ENCODE measurements at places on chromosomes 1 and 21.

DNA sequence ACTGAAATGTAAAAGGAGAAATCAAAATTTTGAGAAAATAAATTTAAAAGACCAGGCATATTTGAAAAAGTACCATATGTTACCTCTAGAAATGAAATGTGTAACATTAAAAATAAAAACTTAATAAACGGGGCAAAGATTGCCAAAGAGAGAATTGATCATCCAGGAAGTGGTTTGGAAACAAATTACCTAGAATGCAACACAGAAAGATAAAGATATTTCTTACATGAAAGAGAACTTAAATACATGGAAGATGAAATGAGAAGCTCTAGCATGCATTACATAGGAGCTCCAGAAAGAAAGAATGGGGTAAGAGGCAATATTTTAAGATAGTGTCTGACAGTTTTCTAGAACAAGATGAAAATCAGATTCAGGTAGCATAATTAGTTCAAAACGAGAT lies 235.9 kb upstream of the IRF2BP2 start:
- H3K4me3 ChIP-seq, result no peak overlapping the region
- DNase-seq, result no peak
- H3K36me3 ChIP-seq, result no peaks in the 10 kb centered on the region
- H3K27ac ChIP-seq, result peak overlapping the region; percentile 97

DNA sequence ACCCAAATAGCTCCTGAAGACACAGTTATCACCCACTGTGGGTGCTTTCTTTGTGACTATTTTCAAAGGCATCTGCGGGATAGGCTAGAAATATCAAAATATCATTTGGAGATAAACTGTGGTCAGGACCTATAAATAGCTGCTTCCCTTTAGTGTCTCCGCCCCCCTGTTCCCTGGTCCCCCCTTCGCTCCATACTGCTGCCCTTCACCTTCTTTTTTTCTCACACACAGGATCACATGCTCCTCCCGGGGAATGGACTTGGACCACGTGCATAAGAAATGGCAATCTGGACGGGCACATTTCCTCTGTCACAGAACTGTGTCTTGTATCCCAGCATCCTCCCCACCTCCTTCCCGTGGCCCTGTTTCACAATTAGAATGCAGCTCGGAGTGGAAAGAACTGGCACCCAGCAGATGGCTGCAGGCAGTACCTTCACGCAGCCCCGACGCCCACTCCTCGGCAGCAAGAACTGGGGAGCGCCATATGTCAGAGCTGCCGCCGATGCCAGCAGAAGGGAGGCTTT lies 68.8 kb upstream of the SSX2IP start:
- H3K36me3 ChIP-seq, result no peaks in the 10 kb centered on the region

- H3K4me3 ChIP-seq, result no peak overlapping the region
- DNase-seq, result no peak
These were observed 722.2 kb downstream of the KCNT2 start for GRCh38 chr1:195886000-195886399.

- H3K4me1 ChIP-seq, result peaks cover 4% of the 10 kb centered on the region
- peak overlapping the region; percentile 100 for H3K4me3 ChIP-seq
- peak overlapping the region; percentile 70 for H3K27ac ChIP-seq
- DNase-seq, result no peak
These were observed 607 bp downstream of the BTG3 start for GRCh38 chr21:17612023-17612564.

DNA sequence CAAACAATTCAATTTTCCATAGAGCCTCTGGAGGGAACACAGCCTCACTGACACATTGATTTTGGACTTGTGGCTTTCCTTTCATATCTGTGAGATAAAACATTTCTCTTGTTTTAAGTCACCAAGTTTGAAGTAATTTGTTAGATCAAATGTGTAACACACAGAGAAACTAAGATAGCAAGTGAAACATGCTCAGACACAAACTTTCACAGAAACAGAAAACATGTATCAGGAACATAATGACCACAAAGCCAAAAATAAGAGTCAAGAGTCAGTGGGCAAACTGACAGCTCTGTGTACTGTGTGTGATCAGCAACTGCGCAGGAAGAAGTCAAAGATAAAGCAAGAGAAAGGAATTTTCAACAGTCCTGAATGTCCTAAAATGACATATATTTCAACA lies 1237.5 kb downstream of the AMY1C start:
- H3K27ac ChIP-seq, result no peak overlapping the region
- H3K27me3 ChIP-seq, result no peaks in the 10 kb centered on the region
- DNase-seq, result peak; percentile 42
- no peaks in the 10 kb centered on the region for H3K4me1 ChIP-seq
- no peak overlapping the region for H3K4me3 ChIP-seq

DNA sequence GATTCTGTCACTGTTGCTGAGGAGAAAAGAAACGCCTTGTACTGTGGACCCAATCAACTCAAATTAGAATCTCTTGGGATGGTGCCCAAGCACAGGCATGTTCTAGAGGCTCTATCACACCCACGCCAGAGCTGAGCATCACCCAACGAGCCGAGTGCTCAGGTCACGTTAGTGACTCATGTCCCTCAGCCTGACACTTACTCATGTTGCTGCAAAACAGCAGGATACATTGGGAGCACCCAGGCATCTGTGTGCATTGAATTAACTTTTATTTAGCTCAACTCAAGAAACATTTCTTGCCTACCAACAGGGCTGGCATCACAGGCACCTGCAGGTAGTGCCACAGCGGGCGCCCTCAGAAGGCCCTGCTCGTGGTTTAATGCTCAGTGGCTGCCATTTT lies 149.8 kb downstream of the ETS2 start:
- no peaks in the 10 kb centered on the region for H3K27me3 ChIP-seq
- H3K4me1 ChIP-seq, result no peaks in the 10 kb centered on the region
- no peaks in the 10 kb centered on the region for H3K36me3 ChIP-seq

DNA sequence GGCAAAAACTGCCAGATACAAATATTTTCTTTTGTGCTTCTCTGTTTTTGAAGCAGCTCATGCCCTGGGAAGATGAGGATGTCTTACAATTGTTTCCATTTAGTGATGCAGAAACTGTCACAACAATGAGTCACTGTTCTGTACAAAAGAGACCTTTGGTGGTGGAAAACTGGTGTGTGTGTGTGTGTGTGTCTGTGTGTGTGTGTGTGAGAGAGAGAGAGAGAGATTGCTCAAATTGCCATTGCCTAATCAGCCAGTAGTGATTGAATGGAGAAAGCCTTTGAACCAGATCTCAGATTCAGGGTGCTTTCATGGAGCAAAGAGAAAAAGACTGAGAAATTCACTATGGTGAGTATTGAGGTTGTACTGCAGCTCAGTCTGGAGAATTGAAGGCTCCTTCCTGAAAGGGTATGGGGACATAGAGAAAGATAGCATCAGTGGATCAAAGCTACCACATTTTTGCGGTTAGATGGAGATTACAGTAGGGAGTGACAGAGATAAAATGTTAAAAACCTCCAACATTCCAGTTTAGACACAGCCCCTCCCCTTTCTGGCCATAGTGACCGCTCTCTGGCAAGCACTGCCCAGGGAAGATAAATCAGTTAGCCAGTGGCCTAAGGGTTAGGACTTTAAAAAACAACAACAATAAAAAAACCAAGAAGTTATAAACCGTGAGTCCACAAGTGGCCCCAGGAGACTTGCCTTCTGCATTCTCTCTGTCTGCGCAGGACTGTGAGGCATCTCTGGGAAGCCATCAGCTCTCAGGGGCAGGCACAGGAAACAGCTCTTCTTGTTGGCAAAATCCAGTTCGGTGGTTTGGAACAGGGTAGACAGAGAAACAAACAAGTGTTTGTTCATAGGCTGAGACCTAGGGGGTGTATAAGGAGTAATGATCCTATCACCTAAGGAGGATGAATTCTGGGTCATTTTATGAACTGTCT lies 406.5 kb downstream of the DUSP10 start:
- no peak for DNase-seq
- H3K4me3 ChIP-seq, result no peak overlapping the region
- no peaks in the 10 kb centered on the region for H3K4me1 ChIP-seq
- H3K27me3 ChIP-seq, result no peaks in the 10 kb centered on the region
- no peaks in the 10 kb centered on the region for H3K36me3 ChIP-seq

GRCh38 chr1:114286179-114286578 lies 132.5 kb upstream of the SYT6 start:
- no peaks in the 10 kb centered on the region for H3K4me1 ChIP-seq
- H3K27me3 ChIP-seq, result no peaks in the 10 kb centered on the region
- no peaks in the 10 kb centered on the region for H3K36me3 ChIP-seq
- no peak for DNase-seq

DNA sequence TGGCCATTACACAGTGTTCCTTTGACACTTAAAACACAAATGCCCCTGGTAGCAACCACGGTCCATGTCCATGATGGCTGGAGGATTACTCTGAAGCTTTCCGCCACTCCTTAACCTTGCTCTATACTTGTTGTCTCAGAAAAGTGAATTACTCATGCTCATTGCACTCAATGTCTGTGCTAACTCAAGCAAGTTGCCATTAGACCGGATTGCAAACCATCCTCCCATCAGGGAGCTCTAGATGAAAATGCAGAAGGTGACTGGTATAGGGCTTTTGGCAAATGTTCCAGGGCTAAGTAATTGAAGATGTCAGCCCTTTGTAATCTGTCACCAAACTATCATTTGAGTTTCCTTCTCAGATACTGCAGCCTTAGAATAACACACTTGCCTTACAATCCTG lies 1288.3 kb upstream of the B3GALT2 start:
- no peak overlapping the region for H3K4me3 ChIP-seq
- H3K4me1 ChIP-seq, result no peaks in the 10 kb centered on the region
- no peak for DNase-seq
- no peaks in the 10 kb centered on the region for H3K36me3 ChIP-seq
- H3K27me3 ChIP-seq, result no peaks in the 10 kb centered on the region
- no peak overlapping the region for H3K27ac ChIP-seq

GRCh38 chr1:218679391-218679790 lies 334.3 kb downstream of the TGFB2 start:
- no peak for DNase-seq
- H3K4me3 ChIP-seq, result no peak overlapping the region
- no peaks in the 10 kb centered on the region for H3K27me3 ChIP-seq
- H3K27ac ChIP-seq, result no peak overlapping the region

DNA sequence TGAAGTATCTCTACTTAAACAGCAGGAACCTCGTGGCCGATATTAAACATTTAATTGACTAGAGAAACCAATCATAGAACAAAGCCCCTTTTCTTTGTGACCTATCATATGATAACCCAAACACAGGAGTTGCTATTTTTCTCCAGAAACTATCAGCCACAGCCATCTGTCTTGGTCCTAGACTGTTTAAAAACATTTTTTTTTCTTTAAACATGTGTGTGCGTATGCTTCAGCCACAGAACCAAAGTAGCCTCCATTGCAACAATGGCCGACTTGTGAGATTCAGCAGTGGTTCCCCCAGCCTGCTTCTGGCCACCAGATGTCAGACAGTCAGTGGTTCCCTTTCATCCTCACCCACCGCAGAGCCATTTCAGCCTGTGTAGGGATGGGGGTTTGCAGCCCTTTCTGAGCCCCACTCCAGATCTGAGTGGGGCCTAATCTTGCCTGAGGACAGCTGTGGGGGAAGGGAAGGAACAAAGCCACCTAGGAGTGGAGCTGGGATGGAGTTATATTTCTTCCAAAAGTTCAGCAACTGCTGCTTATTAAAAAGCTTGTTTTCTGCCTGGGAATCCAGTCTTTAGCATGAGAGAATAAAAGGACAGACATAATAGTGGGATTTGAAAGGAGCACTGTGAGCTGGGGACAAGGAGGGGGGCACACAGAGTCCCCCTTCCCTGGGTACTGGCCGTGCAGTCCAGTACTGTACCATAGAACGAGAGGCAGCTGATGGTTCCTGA lies 11.7 kb upstream of the IGSF3 start:
- H3K27ac ChIP-seq, result no peak overlapping the region
- H3K4me1 ChIP-seq, result no peaks in the 10 kb centered on the region
- no peak overlapping the region for H3K4me3 ChIP-seq

DNA sequence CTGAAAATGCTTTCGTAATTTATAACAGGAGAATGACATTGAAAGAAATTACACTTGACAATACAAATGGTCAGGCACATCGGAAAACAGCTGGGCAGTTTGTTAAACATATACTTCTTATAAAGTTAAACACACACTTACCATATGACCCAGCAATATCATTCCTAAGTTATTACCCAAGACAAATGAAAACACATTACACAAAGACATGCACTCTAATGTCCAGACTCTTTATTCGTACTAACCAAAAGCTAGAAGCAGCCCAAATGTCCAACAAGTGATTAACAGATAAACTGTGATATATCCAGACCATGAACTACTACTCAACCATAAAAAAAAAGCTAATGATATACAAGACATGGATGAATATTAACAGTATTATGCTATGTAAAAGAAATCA lies 8.5 kb downstream of the AKT3 start:
- no peak overlapping the region for H3K4me3 ChIP-seq
- H3K36me3 ChIP-seq, result no peaks in the 10 kb centered on the region
- H3K4me1 ChIP-seq, result no peaks in the 10 kb centered on the region

- DNase-seq, result no peak
- no peak within 1 kb of the TSS for H3K4me3 ChIP-seq
- no peaks in the 10 kb centered on the region for H3K4me1 ChIP-seq
These were observed at the start of gene PTGER3 for GRCh38 chr1:71047635-71048607. TSS of gene PTGER3 (minus strand) at chr1:71047816. CDS start at chr1:71047577, 239 bp downstream.

DNA sequence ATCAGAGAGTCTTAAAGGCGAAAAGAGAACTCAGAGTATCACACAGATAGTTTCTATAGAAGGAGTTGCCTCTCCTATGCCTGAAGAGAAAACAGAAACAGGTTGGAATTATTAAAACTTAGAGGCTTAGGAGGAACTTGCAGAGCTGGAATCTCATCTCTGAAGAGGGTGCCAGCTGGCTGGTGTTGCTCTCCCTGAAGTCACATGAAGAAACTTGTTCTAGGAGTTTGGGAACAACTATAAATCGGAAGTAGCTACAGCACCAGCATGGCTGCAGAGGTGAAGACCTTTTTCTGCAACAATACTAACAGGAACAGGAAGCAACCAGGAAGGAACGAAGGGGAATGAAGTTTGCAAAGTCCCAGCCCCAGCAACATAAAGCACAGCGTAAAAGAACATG lies 35.8 kb downstream of the FMO3 start:
- DNase-seq, result no peak
- H3K4me3 ChIP-seq, result no peak overlapping the region
- no peaks in the 10 kb centered on the region for H3K4me1 ChIP-seq
- no peaks in the 10 kb centered on the region for H3K27me3 ChIP-seq

- no peak for DNase-seq
- H3K4me1 ChIP-seq, result no peaks in the 10 kb centered on the region
- no peaks in the 10 kb centered on the region for H3K27me3 ChIP-seq
These were observed 125.3 kb downstream of the LTN1 start for GRCh38 chr21:28867401-28867800.

DNA sequence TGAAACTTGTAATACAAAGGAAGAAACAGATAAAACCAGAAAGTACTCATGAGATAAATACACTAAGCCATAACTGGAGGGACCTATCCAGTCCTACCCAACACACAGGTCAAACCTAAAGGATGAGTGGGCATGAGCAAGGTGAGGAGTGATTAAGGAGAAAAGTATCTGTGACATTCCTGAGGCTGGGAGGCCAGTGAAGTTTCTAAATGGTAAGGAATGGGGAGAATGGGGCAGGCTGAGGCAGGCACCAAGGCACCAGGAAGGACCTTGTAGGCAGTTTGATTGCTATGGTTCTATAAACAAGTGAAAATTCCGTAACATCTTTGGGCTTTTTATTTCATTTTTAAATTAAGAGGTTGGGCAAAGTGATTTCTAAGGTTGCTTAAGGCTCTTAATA lies 10.4 kb downstream of the DDX59 start:
- H3K4me1 ChIP-seq, result peaks cover 16% of the 10 kb centered on the region
- no peak overlapping the region for H3K27ac ChIP-seq
- no peak overlapping the region for H3K4me3 ChIP-seq
- no peaks in the 10 kb centered on the region for H3K27me3 ChIP-seq
- H3K36me3 ChIP-seq, result peaks cover 24% of the 10 kb centered on the region

Measured in GM12878 (cell line).